ENCODE measurements at places on chromosomes 16 and 17. TPM values are rescaled to one million over a fixed set of nuclear protein-coding genes. Genes with fewer than 3 reads are reported as not detected.

GRCh38 chr16:57516176-57516725, 20.1 kb downstream of the CCDC102A start:
- no peak for DNase-seq

DNA sequence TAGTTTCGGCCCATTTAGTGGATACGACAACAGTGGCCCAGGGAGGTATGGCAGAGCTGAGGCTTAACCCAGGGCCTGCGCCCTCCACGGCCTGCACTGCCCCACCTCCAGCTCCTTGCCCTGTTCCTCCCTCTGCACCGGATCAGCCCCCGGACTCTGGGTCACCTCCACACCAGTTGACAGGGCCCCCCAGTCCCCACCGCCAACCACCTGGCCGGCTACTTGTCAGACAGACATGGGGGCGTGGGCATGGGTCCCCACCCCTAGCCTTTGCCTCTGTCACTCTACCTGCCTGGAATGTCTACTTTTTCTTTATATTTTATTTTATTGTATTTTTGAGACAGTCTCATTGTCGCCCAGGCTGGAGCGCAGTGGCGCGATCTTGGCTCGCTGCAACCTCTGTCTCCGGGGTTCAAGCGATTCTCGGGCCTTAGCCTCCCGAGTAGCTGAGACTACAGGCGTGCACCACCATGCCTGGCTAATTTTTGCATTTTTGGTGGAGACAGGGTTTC, 3.0 kb upstream of the ACTG1 start:
- DNase-seq = no peak

AHSP gene
- total RNA-seq = not detected

NTN3 gene
- total RNA-seq = 0.17 TPM

DNA sequence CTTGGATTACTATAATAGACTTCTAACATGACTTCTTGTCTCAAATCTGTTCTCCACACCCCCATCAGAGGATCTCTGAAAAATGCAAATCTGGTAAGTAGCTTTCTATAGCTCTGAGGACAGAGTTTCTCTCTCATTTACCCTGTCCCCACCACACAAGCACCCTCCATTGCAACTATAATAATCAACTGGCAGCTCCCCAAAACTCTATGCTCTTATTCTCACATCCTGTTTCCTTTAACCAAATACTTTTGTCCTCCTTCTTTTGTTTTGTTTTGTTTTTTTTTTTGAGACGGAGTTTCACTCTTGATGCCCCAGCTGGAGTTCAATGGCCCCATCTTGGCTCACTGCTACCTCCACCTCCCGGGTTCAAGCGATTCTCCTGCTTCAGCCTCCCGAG, 73.4 kb downstream of the HELZ start:
- DNase-seq = no peak

DNA sequence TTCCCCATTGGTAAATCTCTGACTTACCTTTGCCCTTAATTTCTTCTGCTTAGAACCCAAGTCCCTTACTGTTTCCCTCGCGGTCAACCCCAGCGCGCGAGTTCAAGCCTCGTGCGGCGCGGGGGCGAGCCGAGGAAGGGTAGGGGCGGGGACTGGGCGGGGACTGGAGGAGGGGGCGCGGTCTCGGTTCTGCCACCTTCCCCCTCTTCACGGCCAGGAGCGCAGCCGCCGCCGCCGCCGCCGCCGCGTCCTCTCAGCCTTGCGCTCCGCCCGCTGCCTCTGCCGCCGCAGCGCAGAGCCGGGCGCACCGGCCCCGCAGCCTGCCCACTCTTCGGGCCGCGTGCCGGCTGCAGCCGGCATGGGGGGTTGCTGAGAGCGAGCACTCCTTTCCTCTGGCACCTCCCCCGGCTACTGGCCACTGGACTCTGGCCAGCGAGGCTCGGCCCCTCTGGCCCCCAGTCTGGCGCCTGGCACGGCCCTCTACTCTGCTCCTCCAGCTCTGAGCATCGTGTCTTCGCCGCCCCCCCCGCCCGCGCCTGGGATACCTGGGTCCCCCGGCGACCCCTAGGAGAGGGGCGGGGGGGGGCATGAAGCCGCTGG, at the start of gene RAPGEFL1:
Gene RAPGEFL1 (plus strand): TSS at position 196 of the 600 bp plus-strand sequence. CDS start 392 bp downstream, at position 588.
- DNase-seq = no peak

GRCh38 chr17:70158180-70158579, 11.2 kb upstream of the KCNJ2 start:
- no peak for DNase-seq

- no peak for DNase-seq
Observed at GRCh38 chr17:28407130-28407973, 1.3 kb upstream of the SLC46A1 start.

DNA sequence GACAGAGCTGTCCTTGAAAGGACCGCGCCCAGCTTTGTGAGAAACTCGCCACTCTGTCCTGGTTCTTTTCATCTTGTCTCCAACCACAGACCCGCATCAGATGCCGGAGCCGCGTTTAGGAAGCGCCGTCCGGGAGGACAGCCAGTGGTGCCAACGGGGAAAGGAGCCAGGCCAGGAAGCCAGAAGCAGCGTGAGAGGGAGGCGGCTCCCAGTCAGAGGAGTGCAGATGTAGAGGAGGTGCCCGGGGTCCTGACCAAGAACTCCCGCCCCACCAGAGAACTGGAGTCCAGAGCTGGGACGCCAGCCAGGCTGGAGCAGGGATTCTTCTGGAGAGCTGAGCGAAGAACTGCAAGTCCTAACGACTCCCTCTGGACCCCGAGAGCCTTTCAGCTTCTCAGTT, 49.3 kb upstream of the TNRC6C start:
- no peak for DNase-seq

Data from kidney epithelial cell (primary cell).